Activated CD8-positive, alpha-beta T cell treated with anti-CD3 and anti-CD28 coated beads, Interleukin-2, amount 10 ng/mL, durations not matched to agents 7 days and 5 days (primary cell): ENCODE measurements at places on chromosomes 7 and 10. TPM values are rescaled to one million over a fixed set of nuclear protein-coding genes. Genes with fewer than 3 reads are reported as not detected.

The GARS1 gene
- 185 TPM for total RNA-seq

The CAMK2B gene
- total RNA-seq, result not detected

The OR6B1 gene
- total RNA-seq, result not detected

The ZNF518A gene
- total RNA-seq, result 16.5 TPM

The FEZF1 gene
- not detected for total RNA-seq

The PNLIPRP2 gene
- total RNA-seq, result not detected

- no peak overlapping the region for H3K27ac ChIP-seq
- no peak overlapping the region for H3K4me3 ChIP-seq
- H3K36me3 ChIP-seq, result no peaks in the 10 kb centered on the region
- no peaks in the 10 kb centered on the region for H3K4me1 ChIP-seq
These were observed 1073.3 kb upstream of the PHF14 start for GRCh38 chr7:9900339-9900738.

DNA sequence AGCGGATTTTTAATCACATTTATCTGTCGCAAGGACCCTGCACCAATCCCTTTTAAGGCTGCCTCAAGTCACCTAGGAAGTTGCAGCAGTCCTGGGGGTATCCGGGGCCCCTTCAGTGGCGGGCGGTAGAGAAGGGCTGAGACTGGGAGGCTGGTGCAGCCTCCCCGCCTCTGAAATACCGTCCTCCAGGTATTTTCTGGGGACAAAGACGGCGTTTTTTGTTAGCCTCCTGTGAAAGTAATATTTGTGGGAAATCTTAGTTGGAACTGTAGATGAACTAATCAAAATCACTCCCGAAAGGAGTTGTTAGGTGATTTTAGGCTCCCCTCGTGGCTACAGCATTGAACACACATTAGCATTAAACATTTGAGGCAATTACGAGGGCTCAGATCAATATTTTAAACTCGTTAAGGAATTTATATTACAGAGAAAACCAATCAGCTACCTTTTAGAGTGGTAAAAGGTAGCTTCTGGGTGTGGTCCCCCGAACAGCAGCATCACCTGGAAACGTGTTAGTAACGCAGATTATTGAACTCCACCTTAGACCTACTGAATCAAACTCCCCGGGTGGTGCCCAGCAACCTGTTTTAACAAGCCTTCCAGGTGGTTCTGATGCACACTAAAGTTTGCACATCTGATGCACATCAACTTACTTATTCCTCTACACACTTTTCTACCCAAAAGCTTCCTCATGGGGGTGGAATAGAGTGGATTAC is 530 bp upstream of the ANXA7 start:
- DNase-seq, result no peak
- peak overlapping the region; percentile 73 for H3K27ac ChIP-seq
- peaks cover 3% of the 10 kb centered on the region for H3K27me3 ChIP-seq
- peaks cover 42% of the 10 kb centered on the region for H3K4me1 ChIP-seq
- peaks cover 15% of the 10 kb centered on the region for H3K36me3 ChIP-seq
- H3K4me3 ChIP-seq, result peak overlapping the region; percentile 80
